ENCODE measurements at places on chromosomes 1 and 21. TPM values are rescaled to one million over a fixed set of nuclear protein-coding genes. Genes with fewer than 3 reads are reported as not detected.

IGSF21 gene
- polyA plus RNA-seq, result 25.5 TPM

KLHDC8A gene
- polyA plus RNA-seq, result 11.4 TPM

RHD gene
- polyA plus RNA-seq, result not detected

LRRC38 gene
- 0.24 TPM for polyA plus RNA-seq

SLAMF6 gene
- 0.15 TPM for polyA plus RNA-seq

SOX13 gene
- polyA plus RNA-seq, result 70.2 TPM

OR2M2 gene
- polyA plus RNA-seq, result not detected

LRRC39 gene
- not detected for polyA plus RNA-seq

FCGR3A gene
- polyA plus RNA-seq, result 11.9 TPM

MROH7 gene
- polyA plus RNA-seq, result 0.32 TPM

C1orf210 gene
- 1.7 TPM for polyA plus RNA-seq

WLS gene
- polyA plus RNA-seq, result 95.8 TPM

ZNF648 gene
- not detected for polyA plus RNA-seq

ERO1B gene
- polyA plus RNA-seq, result 5.4 TPM

VASH2 gene
- polyA plus RNA-seq, result 3.6 TPM

LAPTM5 gene
- polyA plus RNA-seq, result 35.0 TPM

MMP23B gene
- not detected for polyA plus RNA-seq

HES5 gene
- polyA plus RNA-seq, result 1.6 TPM

B3GALNT2 gene
- 4.9 TPM for polyA plus RNA-seq

PAPPA2 gene
- 0.53 TPM for polyA plus RNA-seq

GORAB gene
- polyA plus RNA-seq, result 2.7 TPM

TENT5C gene
- polyA plus RNA-seq, result 0.20 TPM

IGFN1 gene
- polyA plus RNA-seq, result 0.03 TPM

PADI2 gene
- polyA plus RNA-seq, result 110 TPM

TEDDM1 gene
- polyA plus RNA-seq, result not detected

TBX15 gene
- 9.0 TPM for polyA plus RNA-seq

ACBD3 gene
- 13.7 TPM for polyA plus RNA-seq

HEYL gene
- 10.7 TPM for polyA plus RNA-seq

TRIM46 gene
- 11.0 TPM for polyA plus RNA-seq

GUCA2B gene
- polyA plus RNA-seq, result not detected

GPR3 gene
- polyA plus RNA-seq, result 2.7 TPM

KRTAP12-2 gene
- polyA plus RNA-seq, result not detected

SHISAL2A gene
- 1.6 TPM for polyA plus RNA-seq

IRF6 gene
- 94.7 TPM for polyA plus RNA-seq
